ENCODE measurements at places on chromosomes 1 and 21. TPM values are rescaled to one million over a fixed set of nuclear protein-coding genes. Genes with fewer than 3 reads are reported as not detected.

The GNG12 gene
- 191 TPM for total RNA-seq

GRCh38 chr1:104195395-104195794 lies 445.7 kb downstream of the AMY1C start:
- no peak for DNase-seq

The CR1 gene
- 0.84 TPM for total RNA-seq

GRCh38 chr1:209697126-209697525 lies 7.5 kb upstream of the HSD11B1 start:
- DNase-seq, result no peak
